ENCODE measurements at places on chromosomes 11 and 22. TPM values are rescaled to one million over a fixed set of nuclear protein-coding genes. Genes with fewer than 3 reads are reported as not detected.

- H3K36me3 ChIP-seq, result peaks cover 5% of the 10 kb centered on the region
- H3K27ac ChIP-seq, result no peak overlapping the region
- no peaks in the 10 kb centered on the region for H3K27me3 ChIP-seq
- peak; percentile 61 for DNase-seq
Observed at GRCh38 chr22:26777156-26777801, 119.9 kb downstream of the MIAT start.

Gene OR9Q2
- not detected for total RNA-seq

Gene ALKBH3
- total RNA-seq, result 24.5 TPM

Gene MS4A14
- 13.7 TPM for total RNA-seq

All from aorta (tissue), 5 donors.